Cerebellum (tissue), 4 donors: ENCODE measurements at places on chromosomes 12 and 14.

DNA sequence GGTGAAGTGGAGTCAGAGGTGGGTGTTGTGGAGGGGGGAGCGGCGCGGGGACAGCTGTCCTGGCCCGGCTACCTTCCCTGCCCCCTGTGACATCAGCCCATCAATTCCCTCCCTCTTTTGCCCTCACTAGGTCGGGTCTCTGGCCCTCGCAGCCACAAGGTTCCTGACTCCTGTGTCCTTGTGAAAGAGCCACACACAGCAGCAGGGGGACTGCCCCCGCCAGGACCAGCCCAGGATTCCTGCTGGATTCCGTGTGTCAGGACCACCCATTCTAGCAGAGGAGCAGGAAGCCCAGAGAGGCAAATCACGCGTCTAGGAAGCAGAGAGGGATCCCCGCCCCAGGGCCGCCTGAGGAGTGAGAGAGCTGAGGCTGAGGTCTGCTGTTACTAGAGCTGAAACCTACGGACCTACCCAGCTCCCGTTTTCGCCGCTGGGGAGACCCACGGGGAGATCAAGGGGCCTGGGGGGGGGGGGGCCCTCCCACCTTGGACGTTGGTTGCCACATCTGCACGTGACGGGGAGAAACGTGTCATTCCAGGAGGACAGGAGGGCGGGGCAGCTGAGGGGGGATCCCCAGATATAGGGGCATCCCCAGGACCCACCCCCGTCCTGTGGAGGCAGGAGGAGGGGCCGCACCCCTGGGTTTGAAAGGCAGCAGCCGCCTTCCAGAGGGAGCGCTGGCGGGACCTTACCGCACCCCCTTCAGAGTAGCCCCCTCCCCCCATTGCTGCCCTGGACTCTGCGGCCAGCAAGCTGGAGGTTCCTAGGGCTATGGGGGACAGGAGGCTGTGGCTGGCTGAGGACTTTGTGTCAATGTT, 12.5 kb upstream of the INF2 start:
- DNase-seq: no peak

DNA sequence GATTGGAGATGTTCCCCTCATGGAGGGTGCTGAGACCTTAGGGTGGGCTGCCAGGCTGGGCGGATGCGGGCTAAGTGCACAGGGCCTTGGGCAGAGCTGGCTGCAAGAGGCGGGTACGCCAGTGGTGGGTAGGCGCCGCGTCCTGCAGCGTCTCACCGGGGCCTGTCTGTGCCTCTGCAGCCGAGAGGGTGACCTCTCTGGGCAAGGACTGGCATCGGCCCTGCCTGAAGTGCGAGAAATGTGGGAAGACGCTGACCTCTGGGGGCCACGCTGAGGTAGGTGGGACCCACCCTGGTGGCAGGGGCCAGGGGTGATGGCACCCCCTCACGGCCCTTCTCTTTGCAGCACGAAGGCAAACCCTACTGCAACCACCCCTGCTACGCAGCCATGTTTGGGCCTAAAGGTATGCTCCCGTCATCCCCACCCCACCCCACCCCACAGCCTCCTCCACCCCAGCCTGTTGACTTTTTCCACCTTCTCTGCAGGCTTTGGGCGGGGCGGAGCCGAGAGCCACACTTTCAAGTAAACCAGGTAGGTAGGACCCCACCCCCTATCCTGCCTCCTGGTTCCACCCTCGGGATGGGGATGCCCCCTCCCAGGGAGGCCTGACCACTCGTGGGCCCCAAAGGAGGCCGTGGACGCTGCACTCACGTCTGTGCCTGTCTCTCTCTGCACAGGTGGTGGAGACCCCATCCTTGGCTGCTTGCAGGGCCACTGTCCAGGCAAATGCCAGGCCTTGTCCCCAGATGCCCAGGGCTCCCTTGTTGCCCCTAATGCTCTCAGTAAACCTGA, 1.5 kb downstream of the CRIP1 start:
- no peak for DNase-seq

- peak; percentile 33 for DNase-seq
Measured at GRCh38 chr14:65446159-65446558, 33.6 kb downstream of the FUT8 start.

GRCh38 chr12:26205941-26206340, 10.6 kb downstream of the SSPN start:
- DNase-seq: no peak
